K562 (cell line): ENCODE measurements at places on chromosomes 3 and 15. TPM values are rescaled to one million over a fixed set of nuclear protein-coding genes. Genes with fewer than 3 reads are reported as not detected.

DNA sequence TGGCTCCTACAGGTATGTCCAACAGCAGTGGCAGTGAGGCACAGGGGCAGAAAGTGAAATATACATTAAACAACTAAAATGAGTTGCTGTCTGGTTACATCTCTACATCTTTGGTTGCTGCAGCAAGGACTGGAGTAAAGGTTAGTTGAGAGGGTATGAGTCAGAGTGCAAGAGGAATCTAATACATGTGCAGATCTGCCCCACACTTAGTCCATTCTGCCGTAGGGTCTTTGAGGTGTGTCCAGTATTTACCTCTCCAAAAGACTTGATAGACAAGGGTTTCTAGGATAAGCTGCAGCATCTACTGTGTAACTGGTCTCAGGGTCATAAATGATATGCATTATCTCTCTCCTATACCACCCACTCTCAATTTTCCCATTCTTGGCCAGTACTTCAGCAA, 6.2 kb upstream of the NEDD4 start:
- no peak for DNase-seq

GRCh38 chr3:126112531-126113237, 28.8 kb upstream of the SLC41A3 start:
- no peak for DNase-seq

DNA sequence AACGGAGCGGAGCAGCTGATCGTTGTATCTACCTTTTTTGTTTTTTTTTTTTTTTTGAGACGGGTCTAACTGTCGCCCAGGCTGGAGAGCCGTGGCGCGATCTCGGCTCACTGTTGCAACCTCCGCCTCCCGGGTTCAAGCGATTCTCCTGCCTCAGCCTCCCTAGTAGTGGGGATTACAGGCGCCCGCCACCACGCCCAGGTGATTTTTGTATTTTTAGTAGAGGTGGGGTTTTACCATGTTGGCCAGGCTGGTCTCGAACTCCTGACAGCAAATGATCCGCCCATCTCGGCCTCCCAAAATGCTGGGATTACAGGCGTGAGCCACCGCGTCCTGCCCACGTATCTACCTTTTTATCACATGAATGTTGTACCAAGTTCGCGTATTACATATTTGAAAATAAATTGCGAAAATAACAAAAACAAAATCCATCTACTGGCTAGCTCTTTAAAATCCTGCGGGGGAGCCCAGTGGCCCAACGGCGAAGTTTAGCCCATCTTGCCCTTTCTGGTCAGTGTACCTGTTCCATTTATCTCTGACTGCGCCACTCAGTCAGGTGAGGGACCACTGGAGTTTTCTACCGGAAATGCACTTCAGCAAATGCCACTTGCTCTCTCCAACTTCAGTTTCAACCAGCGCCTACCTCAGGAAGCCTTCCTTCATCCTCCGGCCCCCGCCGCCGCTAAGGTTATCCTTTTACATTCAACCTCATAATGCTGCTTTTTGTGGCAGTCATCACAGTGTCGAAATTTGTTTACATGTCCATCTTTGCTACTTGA, 1.2 kb upstream of the EIF3J start:
- DNase-seq = peak; percentile 12

DNA sequence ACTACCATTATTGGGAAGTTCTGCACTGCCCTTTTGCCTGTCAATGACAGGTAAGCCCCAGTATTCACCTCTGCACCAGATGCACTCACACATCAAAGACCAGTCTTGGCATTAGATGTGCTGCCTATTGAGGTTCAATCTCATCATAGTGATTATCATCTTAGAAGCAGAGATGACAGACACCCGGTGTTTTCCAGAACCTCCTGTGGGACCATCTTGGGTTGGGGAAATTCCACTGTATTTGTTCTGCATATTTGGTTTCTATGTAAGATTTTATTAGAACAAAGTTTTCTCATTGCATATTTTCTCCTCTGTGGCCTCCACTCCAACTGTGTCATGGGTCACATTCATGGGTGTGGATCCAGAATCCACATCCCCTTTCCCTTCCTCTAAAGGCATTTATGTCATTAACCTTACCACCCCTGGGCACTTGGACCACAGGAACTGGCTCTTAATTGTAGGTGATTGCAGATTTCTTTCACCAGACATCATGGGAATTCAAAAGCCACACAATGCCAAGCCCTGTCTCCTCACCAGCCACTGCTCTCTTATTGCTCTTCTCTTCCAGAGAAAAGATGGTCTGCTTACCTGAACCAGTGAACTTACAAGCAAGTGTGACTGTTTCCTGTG, 31.2 kb downstream of the PLA1A start:
- no peak for DNase-seq

GRCh38 chr3:23325466-23326065, 122.4 kb downstream of the UBE2E2 start:
- no peak for DNase-seq

DNA sequence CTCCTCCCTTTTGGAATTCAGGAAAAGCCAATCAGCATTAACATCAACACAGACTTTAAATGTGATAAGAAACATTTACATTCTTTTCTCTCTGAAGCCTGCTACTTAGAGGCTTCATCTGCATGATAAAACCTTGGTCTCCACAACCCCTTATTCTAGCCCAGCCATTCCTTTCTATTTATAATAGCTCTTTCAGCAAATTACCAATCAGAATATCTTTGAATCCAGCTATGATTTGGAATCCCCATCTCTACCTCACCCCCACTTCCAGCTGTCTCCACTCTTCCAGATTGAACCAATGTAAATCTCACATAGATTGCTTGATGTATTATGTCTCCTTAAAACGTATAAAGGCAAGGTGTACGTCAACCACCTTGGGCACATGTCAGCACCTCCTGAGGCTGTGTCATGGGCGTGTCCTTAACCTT, 139.7 kb downstream of the TUSC7 start:
- no peak for DNase-seq

DNA sequence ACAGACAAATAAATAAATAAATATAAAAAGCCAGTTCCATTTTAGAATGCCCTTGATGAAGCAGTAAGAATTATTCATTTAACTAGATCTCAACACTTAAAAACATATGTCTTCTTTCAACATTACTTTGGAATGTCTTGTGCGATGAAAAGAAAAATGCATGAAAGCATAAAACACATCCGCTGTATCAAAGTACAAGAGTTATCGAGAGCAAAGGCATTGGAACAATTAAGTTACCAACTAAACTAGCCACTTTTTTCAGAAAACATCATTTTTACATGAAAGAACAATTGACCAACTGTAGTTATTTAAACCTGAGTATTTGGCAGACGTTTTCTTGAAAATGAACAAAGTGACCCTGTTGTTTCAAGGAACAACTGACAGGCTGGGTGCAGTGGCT, 27.5 kb upstream of the ACAN start:
- DNase-seq = no peak

DNA sequence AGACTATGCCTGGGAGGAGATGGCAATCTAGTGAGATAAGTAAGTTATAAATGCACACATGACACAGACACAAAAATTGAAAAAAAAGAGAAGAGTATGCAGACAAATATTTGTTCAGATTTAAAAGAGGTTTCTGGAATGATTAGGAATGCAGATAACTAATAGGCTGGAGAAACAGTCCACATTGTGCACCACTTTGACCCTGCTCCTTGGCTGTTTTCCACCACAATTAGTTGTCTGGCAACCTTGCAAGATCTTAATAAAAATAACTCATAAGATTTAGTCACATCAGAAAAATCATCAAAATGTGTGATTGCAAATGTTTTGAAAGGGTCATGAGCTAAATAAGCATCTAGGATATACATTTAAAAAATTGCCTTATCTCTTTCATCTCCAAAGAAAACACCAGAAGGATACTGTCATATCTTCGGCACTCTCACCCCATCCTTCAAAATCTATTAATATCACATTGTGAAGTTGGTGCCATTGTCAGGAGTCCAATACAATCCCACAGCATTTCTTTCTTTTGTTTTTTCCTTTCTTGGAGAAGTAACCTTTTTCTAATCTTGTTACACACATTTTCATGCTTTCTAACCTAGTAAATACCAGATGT, 153.7 kb upstream of the KCNMB2 start:
- no peak for DNase-seq

DNA sequence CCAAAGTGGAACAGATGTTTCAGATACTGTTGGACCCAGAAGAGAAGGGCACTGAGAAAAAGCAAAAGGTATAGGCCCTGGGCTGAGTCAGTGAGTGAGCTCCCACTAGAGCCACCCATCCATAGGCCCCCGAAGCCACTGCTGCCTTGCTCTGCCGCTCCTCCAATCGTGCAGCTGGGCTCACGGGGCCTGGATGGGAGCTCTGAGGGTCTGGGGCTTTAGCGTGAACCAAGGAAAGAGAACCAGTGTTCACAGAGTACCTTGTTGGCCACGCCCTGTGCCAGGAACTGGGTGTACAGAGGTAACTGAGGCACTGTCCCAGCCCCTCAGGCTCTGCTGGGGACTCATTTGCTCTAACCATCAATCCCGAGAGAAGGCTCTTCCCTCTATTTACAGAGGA, 4.7 kb downstream of the UNC45A start:
- no peak for DNase-seq

DNA sequence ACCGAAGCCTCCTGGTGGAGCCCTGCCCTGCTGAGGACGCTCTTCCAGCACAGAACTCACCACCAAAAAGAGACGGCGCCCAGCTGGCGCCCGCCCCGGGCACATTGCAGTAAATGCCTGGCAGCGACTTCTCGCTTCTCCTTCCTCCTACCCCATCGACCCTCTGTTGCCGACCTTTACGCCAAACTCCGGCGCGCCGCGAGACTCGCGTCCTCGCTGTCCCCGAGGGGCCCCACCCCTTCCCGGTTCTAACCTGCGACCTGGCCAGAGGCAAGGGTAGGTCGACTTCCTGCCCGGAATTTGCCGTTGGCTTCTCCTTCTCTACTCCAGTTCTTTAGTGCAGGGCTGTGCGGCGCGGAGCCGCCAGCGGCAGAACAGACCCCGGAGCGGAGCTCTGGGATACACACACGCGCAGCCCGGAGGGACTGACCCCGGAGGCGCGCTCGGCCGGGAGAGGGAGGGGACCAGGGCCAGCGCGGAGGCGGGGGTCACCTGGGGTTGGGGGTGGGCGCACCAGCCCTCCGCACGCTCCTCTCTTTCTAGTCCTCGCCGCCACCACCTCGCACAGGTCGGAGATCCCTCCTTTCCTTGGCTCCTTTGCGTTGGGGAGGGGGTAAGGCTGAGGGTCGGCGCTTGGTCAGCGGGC, 226.6 kb upstream of the AZI2 start:
- no peak for DNase-seq

- DNase-seq = no peak
These were observed 217.6 kb downstream of the KBTBD8 start for GRCh38 chr3:67215690-67216089.

DNA sequence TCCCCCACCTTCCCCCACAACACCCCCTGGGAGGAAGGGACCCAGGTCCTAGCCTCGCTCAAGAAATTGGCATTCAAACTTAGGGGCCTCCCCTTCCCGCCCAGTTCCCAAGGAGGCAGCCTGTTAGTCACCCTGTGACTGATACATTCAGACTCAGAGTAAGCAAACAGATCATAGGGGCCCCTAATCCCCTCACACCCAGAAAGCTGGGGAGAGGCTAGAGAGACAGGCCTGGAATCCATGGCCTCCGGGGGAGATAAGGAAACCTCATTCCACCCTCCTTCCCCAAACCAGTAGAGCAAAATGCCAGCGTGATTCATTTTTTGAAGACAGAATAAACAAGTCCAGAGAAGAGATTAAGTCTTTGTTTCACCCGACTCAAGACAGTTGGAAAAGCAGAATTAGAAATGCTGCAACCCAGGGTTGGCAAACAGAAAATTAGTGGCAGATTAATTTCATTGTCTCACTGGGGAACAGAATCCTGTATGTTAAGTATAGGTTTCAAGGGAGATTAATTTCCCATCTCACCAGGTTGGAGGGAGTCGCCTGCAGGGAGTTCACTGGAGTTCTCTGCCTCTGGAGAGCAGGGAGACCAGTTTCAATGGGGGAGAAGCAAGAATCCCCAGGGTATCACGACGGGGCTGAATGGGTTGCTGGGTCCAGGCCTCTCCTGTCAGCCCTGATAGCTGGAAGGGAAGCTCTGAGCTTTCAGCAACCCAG, 268.3 kb downstream of the UACA start:
- DNase-seq = no peak

DNA sequence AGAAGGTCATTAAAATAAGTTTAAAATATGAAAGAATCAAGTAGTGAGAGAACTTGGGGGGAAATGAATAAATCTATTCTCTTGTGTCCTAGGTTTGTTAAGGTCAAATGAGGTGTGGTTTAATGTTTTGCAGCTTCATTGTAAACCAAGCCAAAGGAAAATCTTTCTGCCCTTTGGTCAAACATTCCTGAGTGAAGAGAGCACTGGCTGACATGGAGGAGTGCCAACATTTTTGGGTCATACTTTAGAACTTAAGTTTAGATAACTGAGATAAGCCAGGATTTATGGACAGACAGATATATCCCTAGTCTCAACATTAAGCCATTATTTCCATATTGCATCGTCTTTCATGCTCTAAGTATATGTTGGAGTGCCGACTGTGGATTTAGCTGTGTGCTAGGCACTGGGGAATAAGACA, 66.4 kb downstream of the PTPRG start:
- DNase-seq = no peak

DNA sequence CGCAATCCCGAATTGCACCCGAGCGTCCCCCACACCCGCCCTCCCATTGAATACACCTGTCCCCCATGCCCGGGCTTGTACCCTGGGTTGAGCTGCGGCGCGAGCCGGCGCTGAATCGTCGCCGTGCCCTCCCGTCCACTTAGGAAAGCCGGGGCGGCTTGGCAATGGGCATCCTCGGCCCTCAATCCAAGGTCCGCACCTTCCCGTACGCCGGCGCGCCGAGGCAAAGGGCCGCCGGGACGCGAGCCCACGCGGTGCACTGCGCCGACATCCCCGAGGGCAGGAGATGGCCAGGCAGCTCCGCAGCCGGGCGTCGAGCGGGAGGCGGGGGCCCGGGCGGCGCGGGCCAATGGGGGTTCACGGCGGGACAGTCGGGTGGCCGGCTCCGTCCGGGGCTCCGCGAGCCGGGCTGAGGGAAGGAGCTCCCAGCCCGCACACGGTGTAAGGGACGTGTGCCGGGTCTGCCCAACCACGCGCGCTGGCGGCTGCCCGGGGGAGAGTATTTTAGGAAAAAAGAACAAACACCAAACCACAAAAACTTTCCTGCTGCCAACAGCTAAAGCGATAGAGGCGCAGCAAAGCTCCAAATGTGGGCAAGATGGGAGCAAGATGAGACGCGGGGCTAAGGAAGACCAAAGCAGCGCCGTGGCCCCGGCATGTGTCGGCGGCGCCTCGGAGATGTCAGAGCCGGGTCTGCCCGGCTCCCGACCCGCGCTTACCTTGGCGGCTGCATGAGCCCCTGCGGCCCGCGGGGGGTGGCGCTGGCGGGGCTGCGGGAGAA, 621 bp downstream of the RGMA start:
- no peak for DNase-seq

- no peak for DNase-seq
These were observed 48.0 kb upstream of the C15orf61 start for GRCh38 chr15:67472957-67473356.

TRH gene
- not detected in 2 replicates for total RNA-seq

PLS1 gene
- 9.0 and 11.5 TPM in 2 replicates for total RNA-seq

ZDHHC19 gene
- 5.5 and 6.1 TPM in 2 replicates for total RNA-seq

MTFMT gene
- 17.3 and 17.6 TPM in 2 replicates for total RNA-seq

TRPM1 gene
- total RNA-seq = not detected in 2 replicates

SLC33A1 gene
- total RNA-seq = 22.0 and 22.7 TPM in 2 replicates

CADPS gene
- total RNA-seq = not detected in 2 replicates

RTF1 gene
- total RNA-seq = 23.3 and 31.5 TPM in 2 replicates
